Neuronal stem cell (in vitro differentiated cells): ENCODE measurements at places on chromosomes 12 and 14.

- no peaks in the 10 kb centered on the region for H3K4me1 ChIP-seq
- H3K4me3 ChIP-seq: no peak overlapping the region
- DNase-seq: no peak
Observed at GRCh38 chr14:97298736-97299135, 501.6 kb downstream of the VRK1 start.

DNA sequence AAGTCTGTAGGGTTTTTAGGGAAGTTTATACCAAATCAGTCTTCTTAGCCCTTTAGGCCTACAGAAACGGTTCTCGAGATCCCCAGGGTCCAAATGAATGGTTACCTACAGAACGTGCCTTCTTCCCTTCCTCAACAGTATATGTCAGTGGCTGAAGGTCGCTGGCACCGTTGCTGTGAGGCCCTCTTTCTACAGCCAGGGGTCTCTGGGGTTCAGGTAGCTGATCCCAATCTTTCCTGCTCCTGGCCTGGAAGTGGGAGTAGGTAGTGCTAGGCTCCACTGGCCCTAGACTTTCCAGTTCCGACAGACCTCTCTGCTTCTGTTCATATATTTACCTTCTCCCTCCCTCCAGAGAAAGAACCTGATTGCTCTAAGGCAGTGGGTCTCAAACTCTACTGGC, 6.4 kb upstream of the EGLN3 start:
- no peak overlapping the region for H3K4me3 ChIP-seq
- no peak for DNase-seq
- H3K4me1 ChIP-seq: peaks cover 2% of the 10 kb centered on the region
- H3K27ac ChIP-seq: no peak overlapping the region
- no peaks in the 10 kb centered on the region for H3K27me3 ChIP-seq
- no peaks in the 10 kb centered on the region for H3K36me3 ChIP-seq

- H3K27ac ChIP-seq: no peak overlapping the region
- no peaks in the 10 kb centered on the region for H3K36me3 ChIP-seq
- DNase-seq: no peak
- no peaks in the 10 kb centered on the region for H3K27me3 ChIP-seq
- H3K4me3 ChIP-seq: no peak overlapping the region
Observed at GRCh38 chr12:128928361-128928760, 75.1 kb downstream of the GLT1D1 start.

- no peak overlapping the region for H3K27ac ChIP-seq
- peaks cover 17% of the 10 kb centered on the region for H3K36me3 ChIP-seq
- H3K27me3 ChIP-seq: no peaks in the 10 kb centered on the region
- peaks cover 17% of the 10 kb centered on the region for H3K4me1 ChIP-seq
- no peak for DNase-seq
Observed at GRCh38 chr14:74472601-74473000, 20.5 kb downstream of the NPC2 start.

DNA sequence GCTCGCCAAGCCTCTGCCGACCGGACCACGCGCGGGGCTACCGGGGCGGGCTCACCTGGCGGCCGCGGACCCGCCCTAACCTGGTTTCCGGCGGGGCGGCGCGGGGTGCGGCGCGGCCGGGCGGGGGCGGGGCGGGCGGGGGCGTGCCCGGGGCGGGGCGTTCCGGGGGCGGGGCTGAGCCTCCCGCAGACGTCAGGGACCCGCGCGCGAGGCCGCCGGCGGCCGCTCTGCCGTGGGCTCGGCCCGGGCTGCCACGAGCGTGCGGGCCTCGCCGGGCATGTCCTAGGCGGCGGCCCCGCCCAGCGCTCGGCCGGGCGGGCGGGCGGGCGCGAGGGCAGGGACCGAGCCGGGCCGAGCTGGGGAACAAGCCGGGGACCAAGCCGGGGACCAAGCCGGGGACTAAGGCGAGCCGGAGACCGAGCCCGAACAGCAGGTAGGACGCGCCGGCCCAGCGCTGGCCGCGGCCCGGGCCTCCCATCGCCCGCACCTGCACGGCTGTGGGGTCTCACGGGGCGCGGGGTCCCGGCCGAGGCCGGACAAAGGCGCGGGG, at the start of gene CEP170B:
Gene CEP170B (plus strand): TSS at position 188 of the 550 bp plus-strand sequence. CDS start 3,183 bp downstream, outside the sequence.
- H3K4me1 ChIP-seq: peaks cover 6% of the 10 kb centered on the region
- H3K4me3 ChIP-seq: peak within 1 kb of the TSS; percentile 89
- H3K27ac ChIP-seq: no peak within 1 kb of the TSS
- H3K36me3 ChIP-seq: peaks cover 2% of the 10 kb centered on the region
- H3K27me3 ChIP-seq: peaks cover 38% of the 10 kb centered on the region

DNA sequence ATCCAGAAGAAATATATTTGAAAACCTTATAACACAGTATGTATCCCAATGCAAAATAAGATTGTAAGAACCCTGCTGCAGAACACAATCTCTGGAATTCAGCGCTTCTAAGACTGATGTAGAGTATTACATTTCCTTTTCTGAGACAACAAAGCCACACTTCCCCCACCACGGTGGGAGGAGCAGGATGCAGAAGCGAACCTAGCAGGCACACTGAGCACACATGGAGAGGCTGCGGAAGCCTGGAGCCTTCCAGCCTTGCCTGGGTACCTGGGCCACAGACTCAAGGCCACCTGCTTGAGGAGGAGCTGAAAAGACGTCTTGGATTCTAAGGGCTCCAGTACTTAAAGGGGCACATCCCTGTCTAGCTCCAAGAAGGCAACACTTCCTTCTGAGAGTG, 46.4 kb downstream of the TCHP start:
- peak overlapping the region; percentile 27 for H3K27ac ChIP-seq
- H3K27me3 ChIP-seq: no peaks in the 10 kb centered on the region
- H3K4me3 ChIP-seq: no peak overlapping the region
- peaks cover 19% of the 10 kb centered on the region for H3K4me1 ChIP-seq
- no peaks in the 10 kb centered on the region for H3K36me3 ChIP-seq

DNA sequence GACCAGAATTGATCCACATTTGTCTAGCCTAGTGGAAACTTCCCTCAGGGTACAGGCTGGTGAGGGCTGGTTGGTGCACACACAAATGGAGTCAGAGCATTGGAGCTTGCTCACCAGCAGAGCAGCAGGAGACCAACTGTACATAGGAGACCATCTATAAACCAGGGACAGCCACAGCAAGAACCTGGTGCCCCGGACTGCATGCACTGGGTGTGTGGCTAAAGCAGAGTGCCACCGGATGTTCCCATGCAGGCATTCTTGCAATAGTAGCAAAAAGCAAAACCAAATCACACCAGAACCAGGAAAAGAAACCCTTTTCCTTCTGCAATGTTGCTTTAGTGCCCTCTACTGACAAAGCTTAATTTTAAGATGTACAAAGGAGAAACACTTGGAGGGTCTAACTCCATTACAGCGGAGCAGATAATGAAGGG, 136.4 kb downstream of the MDGA2 start:
- H3K27ac ChIP-seq: no peak overlapping the region
- peaks cover 6% of the 10 kb centered on the region for H3K4me1 ChIP-seq
- H3K36me3 ChIP-seq: no peaks in the 10 kb centered on the region

- no peaks in the 10 kb centered on the region for H3K27me3 ChIP-seq
- DNase-seq: no peak
- H3K27ac ChIP-seq: no peak overlapping the region
- peaks cover 1% of the 10 kb centered on the region for H3K4me1 ChIP-seq
Observed at GRCh38 chr12:31011336-31011735, 62.3 kb upstream of the DDX11 start.

DNA sequence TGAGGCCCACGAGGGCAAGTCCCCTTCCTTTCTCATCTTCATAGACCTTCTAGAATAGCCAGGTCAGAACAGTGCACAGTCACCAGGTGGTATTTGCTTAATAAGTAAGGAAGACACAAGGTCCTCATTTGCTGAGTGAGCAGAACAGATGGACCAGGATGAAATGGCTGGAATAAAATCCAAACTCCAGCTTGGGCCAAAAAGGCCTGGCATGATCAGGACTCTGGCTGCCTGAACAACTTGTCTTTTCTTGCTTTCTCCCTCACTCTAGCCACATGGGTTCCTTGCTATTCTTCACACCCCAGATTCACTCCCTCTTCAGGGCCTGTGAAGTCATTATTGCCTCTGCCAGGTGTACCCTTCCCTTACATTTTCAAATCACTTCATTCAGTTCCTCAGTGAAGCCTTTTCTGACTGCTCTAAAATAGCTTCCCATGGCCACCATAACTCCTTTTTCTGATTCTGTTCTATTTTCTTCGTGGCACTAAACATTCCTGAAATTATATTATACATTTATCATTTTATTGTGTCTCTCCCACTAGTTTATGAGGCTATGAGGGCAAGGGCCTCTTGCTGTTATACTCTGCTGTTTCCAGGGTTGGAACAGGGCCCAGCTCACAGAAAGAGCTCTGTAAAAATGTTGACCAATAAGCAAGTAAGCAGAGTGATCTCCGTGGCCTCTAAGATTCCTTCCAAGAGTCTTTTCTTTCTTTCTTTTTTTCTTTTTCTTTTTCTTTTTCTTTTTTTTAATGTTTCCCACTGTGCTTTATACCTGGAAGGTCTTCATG, 150.8 kb downstream of the TTC8 start:
- no peak overlapping the region for H3K4me3 ChIP-seq
- H3K4me1 ChIP-seq: peaks cover 2% of the 10 kb centered on the region
- no peak for DNase-seq
- H3K27ac ChIP-seq: no peak overlapping the region
- no peaks in the 10 kb centered on the region for H3K27me3 ChIP-seq
- H3K36me3 ChIP-seq: no peaks in the 10 kb centered on the region

GRCh38 chr14:97692084-97692483, 894.9 kb downstream of the VRK1 start:
- no peak overlapping the region for H3K27ac ChIP-seq
- H3K4me1 ChIP-seq: no peaks in the 10 kb centered on the region
- H3K36me3 ChIP-seq: no peaks in the 10 kb centered on the region
- DNase-seq: no peak
- no peaks in the 10 kb centered on the region for H3K27me3 ChIP-seq

GRCh38 chr12:131280426-131280825, 326.7 kb downstream of the ADGRD1 start:
- H3K36me3 ChIP-seq: no peaks in the 10 kb centered on the region
- H3K27me3 ChIP-seq: no peaks in the 10 kb centered on the region
- H3K4me1 ChIP-seq: peaks cover 3% of the 10 kb centered on the region
- no peak overlapping the region for H3K27ac ChIP-seq

DNA sequence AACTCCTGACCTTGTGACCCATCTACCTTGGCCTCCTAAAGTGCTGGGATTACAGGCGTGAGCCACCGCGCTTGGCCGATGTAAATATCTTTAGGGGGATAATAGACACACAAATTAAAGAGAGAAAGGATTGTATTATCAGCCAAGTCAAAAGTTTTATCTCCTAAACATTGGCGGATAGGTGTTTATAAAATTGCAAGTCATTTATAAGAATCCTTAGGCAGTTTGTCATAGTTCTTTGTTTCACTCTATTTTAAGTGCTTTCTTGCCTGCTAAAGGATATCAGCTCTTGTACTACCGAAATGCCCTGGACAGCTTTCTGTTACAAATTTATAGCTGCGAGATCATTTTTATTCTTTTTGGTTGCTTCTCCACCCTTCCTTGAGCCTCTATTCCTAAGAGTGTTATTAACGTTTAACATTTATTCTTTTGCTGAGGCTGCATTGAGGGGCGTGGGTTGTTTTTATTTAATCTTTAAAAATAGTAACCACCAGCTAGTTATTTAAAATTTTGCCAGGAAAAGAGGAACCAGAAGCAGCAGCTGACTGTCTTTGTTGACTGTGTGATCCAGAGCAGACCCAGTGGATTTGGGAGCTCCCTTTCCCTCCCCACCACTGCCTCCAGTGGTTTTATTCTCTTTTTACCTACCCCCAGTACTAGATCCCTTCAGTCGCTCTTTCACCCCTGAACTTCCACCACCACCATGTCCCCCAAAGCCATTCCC, 106.4 kb downstream of the DIP2B start:
- no peaks in the 10 kb centered on the region for H3K36me3 ChIP-seq
- no peaks in the 10 kb centered on the region for H3K4me1 ChIP-seq
- no peak for DNase-seq
- H3K27ac ChIP-seq: no peak overlapping the region

GRCh38 chr14:103144085-103144484, 20.8 kb downstream of the TNFAIP2 start:
- peaks cover 3% of the 10 kb centered on the region for H3K4me1 ChIP-seq
- H3K27ac ChIP-seq: no peak overlapping the region
- H3K27me3 ChIP-seq: no peaks in the 10 kb centered on the region
- H3K36me3 ChIP-seq: no peaks in the 10 kb centered on the region
- H3K4me3 ChIP-seq: no peak overlapping the region

GRCh38 chr14:22715186-22715812, 51.2 kb upstream of the OXA1L start:
- no peaks in the 10 kb centered on the region for H3K4me1 ChIP-seq
- no peaks in the 10 kb centered on the region for H3K36me3 ChIP-seq
- no peak overlapping the region for H3K4me3 ChIP-seq
- no peaks in the 10 kb centered on the region for H3K27me3 ChIP-seq
- DNase-seq: no peak

- no peaks in the 10 kb centered on the region for H3K36me3 ChIP-seq
- H3K27me3 ChIP-seq: no peaks in the 10 kb centered on the region
- no peak overlapping the region for H3K27ac ChIP-seq
- no peak overlapping the region for H3K4me3 ChIP-seq
- H3K4me1 ChIP-seq: no peaks in the 10 kb centered on the region
Observed at GRCh38 chr12:129202109-129202814, 349.0 kb downstream of the GLT1D1 start.
